ENCODE measurements at places on chromosomes 2 and 18.

DNA sequence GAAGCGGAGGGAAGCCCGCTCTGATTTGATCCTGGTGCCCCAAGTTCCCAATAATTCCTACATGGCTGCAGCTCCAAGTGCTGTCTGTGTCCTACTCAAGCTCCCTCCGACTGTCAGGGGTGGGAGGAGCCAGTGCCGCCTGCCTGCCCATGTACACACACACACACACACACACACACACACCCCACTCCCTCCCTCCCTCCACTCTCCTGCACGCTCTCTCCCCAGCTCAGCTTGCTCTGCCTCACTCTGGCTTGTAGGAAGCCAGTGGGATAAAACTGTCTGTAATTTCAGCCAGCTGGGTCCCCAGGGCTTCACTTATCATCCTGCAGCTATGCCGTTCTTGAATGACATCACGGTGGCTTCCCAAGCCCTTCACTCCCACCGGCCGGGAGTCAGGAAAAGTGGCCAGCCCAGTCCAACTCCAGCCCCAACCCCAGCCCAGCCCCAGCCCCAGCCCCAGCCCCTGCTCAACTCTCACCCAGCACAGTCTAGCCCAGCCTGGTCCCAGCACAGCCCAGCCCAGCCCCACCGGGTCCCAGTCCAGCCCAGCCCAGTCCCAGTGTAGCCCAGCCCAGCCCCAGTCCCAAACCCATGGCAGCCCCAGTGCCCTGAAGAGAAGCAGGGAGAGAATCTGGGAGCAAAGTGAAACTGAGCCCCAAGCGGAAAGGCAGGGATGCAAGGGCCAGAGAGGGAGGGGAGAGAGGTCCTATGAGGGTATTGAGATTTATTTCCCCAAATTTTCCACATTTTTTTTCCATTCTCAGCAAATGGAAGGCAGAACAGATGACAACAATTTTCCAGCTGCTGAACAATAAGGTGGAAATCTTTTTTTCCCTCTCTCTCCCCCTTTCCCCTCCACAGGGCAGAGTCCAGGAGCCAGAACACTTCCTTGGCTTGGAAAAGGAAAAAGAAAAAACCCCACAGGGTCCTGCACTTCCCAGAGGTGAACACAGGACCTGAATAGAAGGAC is 144.0 kb downstream of the TNS1 start:
- peak; percentile 88 for DNase-seq

- no peak for DNase-seq
Observed at GRCh38 chr18:49017813-49018553, 67.2 kb upstream of the SMAD7 start.

GRCh38 chr2:208175069-208175839 is 11.9 kb upstream of the CRYGA start:
- peak; percentile 59 for DNase-seq

DNA sequence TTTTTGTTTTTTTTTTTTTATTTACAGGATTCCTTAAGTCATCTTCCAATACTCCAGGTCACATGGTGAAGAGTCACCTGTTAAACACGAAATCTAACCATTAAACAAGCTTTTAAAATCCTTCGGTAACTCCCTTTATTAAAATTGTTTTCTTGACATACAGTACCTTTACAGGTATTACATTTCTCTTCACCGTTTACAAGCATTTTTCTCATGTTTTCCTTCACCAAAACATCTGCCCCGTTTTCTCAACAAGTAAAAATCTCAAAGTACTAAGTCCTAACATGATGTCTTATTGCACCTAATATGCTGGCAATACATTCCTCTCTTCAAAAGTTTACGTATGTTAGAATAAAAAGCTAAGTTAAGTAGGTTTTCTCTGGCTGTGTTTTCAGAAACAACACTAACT is 1.1 kb downstream of the PUM2 start:
- no peak for DNase-seq

DNA sequence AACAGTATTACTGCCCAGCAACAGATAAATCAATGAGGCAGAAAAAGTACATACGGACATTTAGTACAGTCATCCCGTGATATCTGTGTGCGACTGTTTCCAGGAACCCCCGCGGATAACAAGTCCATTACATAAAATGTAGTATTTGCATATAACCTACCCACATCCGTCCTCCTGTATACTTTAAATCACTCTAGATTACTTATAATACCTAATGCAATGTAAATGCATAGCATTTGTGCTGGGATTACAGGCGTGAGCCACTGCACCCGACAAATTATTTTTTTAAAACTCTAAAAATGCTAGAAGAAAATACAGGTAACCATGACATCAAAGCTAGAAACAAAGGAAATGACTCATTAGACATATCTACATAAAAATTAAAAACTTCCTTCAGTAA is 91.6 kb downstream of the FAM161A start:
- no peak for DNase-seq

- DNase-seq, result no peak
Observed at GRCh38 chr2:22596306-22596705, 788.7 kb upstream of the KLHL29 start.

- no peak for DNase-seq
Observed at GRCh38 chr2:106961328-106961727, 75.4 kb upstream of the ST6GAL2 start.

DNA sequence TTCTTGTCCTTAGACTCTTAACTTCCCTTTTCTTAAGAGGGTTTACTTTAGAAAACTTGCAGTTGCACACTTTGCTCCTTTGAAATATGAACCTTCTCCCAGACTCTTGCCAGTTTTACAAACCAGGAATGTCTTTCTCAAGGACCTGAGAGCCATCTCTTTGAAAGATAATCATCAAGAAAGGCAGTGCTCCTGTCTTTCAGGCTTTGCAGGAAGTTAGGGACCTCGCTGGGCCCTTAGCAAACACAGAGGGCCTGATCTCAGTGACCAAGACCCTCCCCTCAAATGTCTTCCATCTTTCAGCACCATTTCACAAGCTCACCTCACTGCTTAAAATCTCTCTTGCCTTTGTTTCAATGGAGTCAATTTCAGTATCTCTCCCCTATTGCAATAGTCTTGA is 32.0 kb upstream of the NYAP2 start:
- no peak for DNase-seq

DNA sequence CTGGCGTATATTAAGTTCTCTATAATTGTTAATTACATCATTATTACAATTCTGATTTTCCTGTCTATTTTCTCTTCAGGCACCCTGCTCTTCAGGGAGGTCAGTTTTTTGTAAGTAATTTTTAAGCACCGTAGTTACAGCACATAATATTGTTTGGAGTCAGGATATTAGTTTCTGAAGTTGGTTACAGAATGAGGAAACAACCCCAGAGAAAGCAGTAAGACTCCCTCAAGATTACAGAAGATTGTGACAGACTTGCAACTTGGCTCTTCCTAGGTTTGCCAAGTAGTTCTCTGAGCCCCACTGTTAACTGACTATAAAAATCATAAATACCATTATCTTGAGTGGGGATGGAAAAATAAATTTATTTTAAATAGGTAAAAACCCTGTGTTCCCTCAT is 921 bp downstream of the RPE start:
- DNase-seq, result no peak

GRCh38 chr2:223999862-224000261 is 39.2 kb downstream of the SERPINE2 start:
- no peak for DNase-seq

- no peak for DNase-seq
Observed at GRCh38 chr2:50720697-50721315, 311.1 kb downstream of the NRXN1 start.

GRCh38 chr2:211931314-211931713 is 607.3 kb downstream of the ERBB4 start:
- DNase-seq, result no peak

GRCh38 chr18:22314001-22314400 is 103.7 kb downstream of the CTAGE1 start:
- no peak for DNase-seq

DNA sequence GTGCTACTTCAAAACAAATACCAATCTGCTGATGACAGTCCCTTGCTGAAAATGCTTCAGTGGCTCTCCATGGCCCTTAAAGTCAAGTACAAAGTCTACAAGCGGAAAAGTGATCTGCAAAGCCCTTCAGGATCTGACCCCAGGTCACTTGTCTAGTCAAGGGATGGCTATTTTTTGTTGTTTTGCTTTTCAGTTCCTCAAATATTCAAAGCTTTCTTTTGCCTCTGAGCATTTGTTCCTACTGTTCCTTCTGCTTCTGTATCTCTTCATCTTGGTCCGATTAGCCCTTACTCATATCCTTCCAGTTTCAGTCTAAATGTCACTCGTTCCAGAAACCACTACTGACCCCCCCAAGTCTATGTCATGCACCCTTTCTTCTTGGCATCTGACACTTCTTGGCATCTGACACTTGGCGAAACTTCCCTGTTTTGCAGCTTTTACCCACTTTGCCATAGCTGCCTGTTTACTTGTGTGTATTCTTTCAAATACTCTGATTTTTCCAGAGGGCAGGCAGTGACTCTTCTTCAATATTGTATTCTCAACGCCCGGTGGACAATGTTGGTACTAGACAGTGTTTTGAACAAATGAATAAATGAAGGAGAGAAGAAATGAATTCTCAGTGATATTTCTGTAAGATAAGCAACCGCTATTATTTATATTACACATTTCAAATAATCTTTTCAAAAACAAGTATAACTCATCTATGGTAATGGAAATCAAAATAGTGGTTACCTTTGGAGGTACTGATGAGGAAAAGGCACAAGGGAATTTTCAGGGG is 175.9 kb upstream of the FN1 start:
- no peak for DNase-seq

- DNase-seq, result no peak
Observed at GRCh38 chr2:238785528-238785860, 62.4 kb upstream of the TWIST2 start.

GRCh38 chr2:130896813-130897212 is 60.1 kb downstream of the ARHGEF4 start:
- no peak for DNase-seq

DNA sequence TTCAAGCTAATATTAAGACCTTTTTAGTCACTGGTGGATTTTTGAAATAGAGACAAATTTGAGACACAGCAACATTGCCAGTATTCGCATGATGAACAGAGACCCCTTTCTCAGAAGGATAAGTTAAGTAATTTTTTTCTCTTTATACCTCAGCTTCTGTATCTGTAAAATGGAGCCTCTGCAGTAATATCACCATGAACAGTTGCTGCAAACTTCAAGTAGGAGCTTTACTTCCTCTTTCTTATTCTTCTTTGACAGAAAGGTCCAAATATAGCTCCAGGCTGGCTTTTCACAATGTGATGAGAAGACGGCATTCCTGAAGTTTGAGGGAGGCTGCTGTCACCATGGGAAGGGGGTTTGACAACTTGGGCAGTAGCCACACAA is 158.7 kb downstream of the TDRD15 start:
- no peak for DNase-seq

DNA sequence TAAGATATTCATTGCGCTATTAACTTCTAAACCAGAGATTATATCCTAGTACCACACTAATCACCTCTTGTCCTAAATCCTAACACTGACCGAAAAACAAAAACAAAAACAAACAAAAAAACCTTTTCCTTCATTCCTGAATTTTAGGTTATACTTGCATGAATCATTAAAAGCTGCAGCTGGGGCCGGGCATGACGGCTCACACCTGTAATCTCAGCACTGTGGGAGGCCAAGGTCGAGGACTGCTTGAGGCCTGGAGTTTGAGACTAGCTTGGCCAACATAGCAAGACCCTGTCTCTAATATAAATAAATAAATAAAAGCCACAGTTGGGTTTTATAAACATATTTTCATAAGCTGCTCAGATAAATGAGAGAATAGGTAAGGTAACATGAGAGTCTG is 60.0 kb downstream of the GDF7 start:
- no peak for DNase-seq

- no peak for DNase-seq
Observed at GRCh38 chr2:73343992-73344391, 41.6 kb upstream of the ALMS1 start.

DNA sequence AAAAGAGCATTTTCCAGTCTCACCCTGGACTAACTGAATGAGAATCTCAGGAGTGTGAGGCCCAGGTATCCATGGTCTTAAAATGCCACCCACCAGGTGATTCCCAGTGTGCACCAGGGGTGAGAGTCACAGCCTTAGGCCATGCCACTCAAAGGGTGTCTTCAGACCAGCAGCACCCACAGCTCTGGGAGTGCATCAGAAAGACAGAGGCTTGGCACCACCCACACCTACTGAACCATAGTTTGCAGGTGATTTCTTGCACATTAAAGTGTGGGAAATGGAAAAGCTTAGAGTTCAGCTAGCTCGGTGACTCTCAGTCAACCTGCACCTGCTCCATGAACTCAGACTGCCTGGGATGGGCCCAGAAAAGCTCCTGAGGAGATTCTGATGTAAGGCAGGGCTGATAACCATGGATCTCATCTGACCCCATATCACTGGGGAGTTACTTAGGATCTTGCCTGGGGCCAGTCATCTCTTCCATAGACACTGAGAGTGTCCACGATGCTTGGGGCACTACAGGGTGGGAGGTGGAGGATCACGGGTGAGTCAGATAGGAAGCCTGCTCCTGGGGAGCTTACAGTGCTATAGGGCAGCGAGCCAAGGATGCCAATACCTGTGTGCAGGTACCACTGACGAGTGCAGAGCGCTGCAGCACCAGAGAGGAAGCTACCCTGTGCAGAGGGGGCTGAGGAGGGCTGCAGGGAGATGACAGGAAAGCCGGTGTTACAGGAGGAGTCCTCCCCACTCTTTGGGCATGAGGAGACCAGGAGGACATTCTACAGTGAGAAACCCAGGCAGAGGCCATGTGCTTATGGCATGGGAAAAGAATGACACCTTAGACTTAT is 4.6 kb downstream of the IL37 start:
- DNase-seq, result no peak

GRCh38 chr2:4098137-4098536 is 394.8 kb downstream of the DCDC2C start:
- DNase-seq, result no peak

- no peak for DNase-seq
Observed at GRCh38 chr2:10410001-10410822, 37.9 kb downstream of the ODC1 start.

DNA sequence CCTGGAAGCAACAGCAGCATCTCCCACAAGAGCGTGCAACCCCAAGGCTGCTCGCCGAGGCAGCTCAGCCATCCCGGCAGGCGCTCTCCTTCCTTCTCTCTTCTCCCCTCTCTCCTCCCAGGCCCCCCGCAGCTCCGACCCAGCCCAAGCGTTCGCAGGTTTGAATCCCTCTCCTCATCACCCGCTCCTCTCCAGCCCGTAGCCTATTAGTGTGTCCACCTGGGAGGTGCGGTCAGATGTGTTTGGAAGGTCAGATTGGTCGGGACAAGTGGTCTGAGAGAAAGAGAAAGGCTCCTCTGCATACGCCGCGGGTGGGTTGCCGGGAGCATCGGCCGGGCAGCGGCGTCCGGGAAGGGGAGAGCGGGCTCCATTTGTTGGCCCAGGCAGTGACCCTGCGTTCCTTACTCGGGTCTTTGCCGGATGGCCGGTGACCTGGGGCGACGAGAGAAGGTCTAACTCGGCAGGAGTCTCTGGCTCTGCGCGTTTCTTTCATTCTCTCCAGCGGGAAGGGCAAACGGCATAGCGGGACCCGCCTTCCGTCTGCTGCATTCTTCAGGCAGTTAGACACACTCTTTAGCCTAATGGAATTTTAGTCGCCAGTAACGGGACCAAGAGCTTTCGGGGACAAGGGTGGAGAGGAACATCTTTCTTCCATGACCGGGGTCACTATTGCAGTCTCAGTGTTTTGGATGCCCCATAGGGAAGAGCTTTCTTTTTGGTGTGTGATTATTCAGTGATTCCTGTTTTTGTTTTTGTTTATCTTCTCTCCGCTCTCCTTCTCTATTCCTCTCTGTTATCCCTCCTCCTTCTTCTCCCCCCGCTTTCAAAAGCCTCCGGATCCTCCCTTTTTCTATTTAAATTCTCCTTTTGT is 1.1 kb upstream of the TMEFF2 start:
- peak; percentile 10 for DNase-seq
